ENCODE measurements at places on chromosomes 2 and 18.

GRCh38 chr18:55988537-55988936 lies 400.5 kb upstream of the TCF4 start:
- no peak for DNase-seq

DNA sequence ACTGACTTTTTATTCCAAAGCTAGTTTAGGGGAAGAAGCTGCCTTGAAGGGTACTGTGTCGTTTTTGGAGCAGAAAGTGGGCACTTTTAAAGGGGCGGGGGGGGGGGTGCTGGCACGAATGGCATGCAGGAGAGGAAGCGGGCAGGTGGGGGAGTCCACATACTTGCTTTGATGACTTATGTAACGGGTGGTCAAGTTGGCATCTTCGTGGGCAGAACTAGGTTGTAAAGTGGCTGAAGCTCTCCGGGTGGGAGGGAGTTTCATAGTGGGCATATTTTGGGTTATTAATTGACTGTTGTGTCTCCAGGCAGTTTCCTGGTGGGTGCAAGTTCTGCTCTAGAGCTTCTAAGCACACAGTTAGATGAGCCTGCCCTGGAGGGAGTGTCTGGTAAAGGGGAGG lies 19.9 kb downstream of the PCARE start:
- no peak for DNase-seq

- no peak for DNase-seq
Observed at GRCh38 chr2:164145093-164145987, 409.5 kb upstream of the FIGN start.

DNA sequence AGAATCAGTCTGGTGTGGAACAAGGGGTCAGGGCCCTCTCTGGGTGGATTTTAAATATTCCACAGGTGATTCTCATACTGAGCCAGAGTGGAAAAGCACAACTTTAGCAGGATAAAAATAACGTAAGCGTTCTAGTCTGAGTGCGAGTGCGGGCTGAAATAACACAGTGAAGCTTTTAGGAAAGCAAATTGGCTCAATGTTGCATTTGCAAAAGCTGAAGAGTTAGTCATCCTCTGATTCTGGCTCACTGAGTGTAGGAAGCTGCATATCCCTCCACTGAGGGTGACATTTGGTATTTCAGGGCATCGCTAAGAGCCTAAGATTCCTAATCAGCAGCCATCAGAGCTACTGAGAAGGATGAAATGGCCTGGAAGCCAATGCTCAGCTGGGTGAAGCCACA lies 134.7 kb downstream of the RIF1 start:
- no peak for DNase-seq

DNA sequence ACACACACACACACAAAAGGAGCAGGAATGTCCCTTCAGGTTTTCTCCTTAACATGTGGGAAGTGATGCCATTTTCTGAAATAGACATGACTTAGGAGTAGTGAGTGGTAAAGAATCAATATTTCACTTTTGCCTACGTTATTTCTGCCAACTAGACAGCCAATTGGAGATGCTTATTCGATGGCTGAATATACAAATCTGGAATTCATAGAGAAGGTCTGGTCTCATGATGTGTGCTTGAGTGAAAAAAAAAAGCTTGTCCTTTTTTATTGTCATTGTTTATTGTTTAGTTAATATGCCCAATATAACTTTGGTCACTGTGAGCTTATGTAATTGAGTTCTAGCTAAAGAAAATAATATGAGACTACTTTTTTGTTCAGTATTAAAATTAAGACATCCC lies 284.3 kb downstream of the GULP1 start:
- no peak for DNase-seq

Measured in effector CD4-positive, alpha-beta T cell (primary cell).